Esophagus squamous epithelium (tissue), 5 donors: ENCODE measurements at places on chromosomes 1 and 21. TPM values are rescaled to one million over a fixed set of nuclear protein-coding genes. Genes with fewer than 3 reads are reported as not detected.

- H3K36me3 ChIP-seq: peaks cover 16% of the 10 kb centered on the region
- no peak overlapping the region for H3K4me3 ChIP-seq
- no peaks in the 10 kb centered on the region for H3K27me3 ChIP-seq
These were observed 86.9 kb downstream of the UCK2 start for GRCh38 chr1:165914136-165914798.

DNA sequence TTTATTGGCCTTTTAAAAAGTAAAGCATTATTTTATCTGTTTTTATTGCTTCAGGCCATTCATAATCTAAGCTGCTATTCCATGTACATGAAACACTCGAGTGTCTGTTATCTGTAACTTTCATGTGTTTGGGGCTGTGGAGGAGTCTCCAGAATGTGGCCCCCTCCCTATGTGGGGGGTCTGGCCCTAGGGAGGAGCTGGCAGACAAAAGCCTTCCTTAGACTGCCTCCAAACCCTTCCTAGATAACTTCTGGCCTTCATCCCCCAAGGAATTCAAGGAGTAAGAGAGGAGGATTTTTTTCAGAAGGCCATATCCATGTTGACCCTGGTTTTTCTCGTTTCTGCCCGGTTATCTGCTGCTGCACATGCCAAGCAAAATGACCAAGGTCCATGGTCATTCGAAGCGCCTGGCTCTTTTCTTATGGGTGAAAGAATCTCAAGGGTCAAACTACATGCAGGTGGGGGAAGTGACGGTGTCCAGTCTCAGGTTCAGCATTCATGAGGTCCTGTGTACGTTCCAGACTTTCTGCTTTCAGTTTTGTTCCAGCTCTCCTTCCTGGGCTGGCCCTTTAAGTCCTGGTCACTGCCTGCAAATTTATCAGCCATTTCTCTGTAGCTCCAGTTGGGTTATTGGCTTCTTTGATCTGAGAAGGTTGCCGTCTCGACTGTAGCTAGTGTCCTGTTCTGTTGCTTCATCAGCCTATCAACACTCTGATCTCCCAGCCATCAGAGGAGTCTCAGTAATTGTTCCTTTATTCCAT is 8.3 kb downstream of the TENT5C start:
- DNase-seq: no peak
- H3K4me1 ChIP-seq: no peaks in the 10 kb centered on the region
- H3K36me3 ChIP-seq: no peaks in the 10 kb centered on the region
- H3K27me3 ChIP-seq: no peaks in the 10 kb centered on the region
- H3K27ac ChIP-seq: peak overlapping the region; percentile 12

- no peaks in the 10 kb centered on the region for H3K36me3 ChIP-seq
- DNase-seq: no peak
- H3K4me1 ChIP-seq: peaks cover 42% of the 10 kb centered on the region
- no peak overlapping the region for H3K4me3 ChIP-seq
These were observed 38.9 kb downstream of the YY1AP1 start for GRCh38 chr1:155649676-155650075.

- DNase-seq: no peak
- no peaks in the 10 kb centered on the region for H3K27me3 ChIP-seq
- H3K4me1 ChIP-seq: no peaks in the 10 kb centered on the region
- H3K27ac ChIP-seq: no peak overlapping the region
These were observed 33.1 kb downstream of the NPHP4 start for GRCh38 chr1:5959087-5959486.

GRCh38 chr1:43465505-43466067 is 11.9 kb upstream of the HYI start:
- no peaks in the 10 kb centered on the region for H3K4me1 ChIP-seq
- no peak overlapping the region for H3K27ac ChIP-seq
- H3K4me3 ChIP-seq: no peak overlapping the region
- DNase-seq: no peak

The KCNJ9 gene
- total RNA-seq: not detected

The HORMAD1 gene
- total RNA-seq: not detected
